ENCODE measurements at places on chromosomes 4 and X.

- no peak for DNase-seq
Measured at GRCh38 chr4:11427121-11427996, 1.3 kb downstream of the HS3ST1 start.

DNA sequence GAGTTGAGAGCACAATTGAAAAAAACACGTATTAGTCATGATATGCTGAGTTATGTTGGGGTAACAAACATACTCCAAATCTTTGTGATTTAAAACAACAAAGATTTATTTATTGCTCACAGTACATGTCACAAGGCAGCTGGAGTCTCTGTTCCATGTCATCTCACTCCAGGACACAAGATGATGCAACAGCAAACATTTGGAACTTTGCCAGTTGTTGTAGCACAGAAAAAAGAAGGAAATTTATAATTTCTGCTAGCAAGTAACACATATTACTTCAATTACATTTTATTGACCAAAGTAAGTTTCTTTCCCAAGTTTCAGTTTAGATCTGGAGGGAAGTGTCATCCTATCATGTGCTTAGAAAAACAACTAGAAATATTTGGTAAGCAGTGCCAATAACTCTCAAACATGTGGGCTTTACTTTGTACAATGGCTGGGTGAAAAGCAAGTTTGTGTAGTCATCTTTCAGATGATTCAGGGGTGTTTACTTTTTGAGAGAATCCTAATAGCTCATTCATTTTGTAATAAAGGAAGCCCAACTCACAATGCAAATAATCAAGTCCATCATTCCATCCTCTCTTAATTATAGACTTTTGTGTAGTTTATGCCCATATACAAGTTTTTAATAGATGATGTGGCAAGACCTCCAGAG is 452.3 kb downstream of the ZIC3 start:
- peak; percentile 0 for DNase-seq

DNA sequence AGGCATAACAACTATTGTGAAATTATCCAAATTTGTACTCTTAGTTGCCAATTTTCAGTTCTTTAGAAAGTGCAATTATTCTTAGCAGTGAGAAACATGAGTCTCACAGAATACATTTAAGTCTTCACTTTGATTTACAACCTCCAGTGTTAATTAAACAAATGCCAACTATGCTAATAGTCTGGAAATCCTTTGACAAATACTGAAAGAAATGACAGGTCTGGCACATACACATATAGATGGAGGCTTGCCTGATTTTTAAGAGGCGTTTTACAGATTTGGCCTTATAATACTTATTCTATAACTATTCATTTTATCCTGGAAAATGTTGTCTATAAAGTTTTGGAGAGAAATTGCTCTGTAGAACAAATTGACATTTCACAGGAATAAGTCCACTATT is 320.1 kb downstream of the TRIML1 start:
- no peak for DNase-seq

DNA sequence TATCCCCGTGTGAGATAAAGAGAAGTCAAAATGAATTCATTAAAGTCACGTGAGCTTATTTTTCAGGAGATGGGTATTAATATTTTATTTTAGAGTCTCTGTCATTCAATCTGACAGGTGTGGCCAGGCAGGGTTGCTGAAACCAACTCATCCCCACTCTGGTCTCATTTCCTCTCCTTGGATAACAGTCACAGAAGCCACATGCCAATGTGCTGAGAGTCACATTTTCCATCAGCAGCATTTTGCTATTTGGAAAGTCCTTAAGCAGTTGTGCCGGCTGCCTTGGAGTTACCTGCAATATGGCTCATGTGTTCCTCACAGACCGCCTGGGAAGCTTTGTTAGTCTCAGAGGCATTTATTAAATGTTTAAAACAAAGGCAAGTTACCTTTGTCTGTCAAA is 302.3 kb downstream of the DCHS2 start:
- no peak for DNase-seq

- no peak for DNase-seq
Measured at GRCh38 chr4:89765528-89765927, 71.4 kb downstream of the SNCA start.

DNA sequence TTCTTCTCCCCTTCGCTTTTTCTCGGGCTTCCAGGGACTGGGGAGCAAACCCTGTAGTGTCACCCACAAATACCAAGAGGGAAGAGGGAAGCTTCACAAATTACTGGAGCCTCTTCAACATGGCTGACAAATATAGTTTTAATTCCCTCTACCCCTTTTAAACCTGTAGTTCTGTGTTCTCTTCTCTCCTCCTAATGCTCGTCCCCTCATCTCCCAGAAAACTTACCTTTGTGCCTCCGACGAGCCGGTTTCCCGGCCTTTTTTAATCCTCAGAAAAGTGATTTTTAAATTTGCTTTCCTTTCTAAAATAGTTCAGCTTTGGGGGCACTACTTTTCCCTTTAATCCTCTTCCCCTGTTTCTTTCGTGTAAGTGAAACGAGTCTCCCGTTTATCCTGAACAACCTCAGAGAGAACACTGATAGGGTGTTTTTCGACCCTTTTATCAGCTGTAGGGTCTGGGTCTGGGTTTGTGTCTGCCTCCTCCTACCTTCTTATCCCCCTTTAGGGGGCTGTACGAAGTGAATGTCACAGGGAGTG is 408 bp downstream of the TET2 start:
- DNase-seq, result no peak

DNA sequence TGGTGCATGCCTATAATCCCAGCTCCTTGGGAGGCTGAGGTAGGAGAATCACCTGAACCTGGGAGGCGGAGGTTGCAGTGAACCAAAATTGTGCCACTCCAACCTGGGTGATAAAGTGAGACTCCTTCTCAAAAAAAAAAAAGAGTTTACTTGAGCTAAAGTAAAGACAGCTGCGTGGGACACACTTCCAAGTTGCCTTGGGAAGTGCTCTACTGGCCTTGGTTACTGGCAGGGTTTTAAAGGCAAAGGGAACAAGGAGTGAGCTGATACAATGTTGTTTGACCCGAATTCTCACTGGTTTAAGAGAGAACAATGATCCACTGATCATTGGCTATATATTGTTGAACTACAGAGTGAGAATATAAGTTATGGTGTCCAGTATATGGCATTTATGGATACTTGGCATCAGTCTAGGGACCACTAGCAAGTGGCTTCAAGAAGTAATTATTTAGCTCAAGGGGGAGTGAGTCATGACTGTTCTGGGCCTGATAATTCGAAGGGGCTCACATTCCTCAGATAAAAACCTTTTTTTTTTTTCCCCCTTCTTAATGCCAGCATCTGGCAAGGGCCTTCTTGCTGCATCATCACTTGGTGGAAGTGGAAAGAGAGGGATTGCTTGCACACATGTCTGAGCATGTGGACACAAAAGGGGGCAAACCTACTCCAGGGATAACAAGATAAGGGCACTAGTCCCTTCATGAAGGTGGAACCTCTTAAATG is 32.3 kb downstream of the GRK4 start:
- DNase-seq, result no peak

- DNase-seq, result no peak
Measured at GRCh38 chr4:169266661-169267060, 4.1 kb downstream of the SH3RF1 start.

- DNase-seq, result no peak
Measured at GRCh38 chr4:166994686-166995085, 239.6 kb downstream of the SPOCK3 start.

DNA sequence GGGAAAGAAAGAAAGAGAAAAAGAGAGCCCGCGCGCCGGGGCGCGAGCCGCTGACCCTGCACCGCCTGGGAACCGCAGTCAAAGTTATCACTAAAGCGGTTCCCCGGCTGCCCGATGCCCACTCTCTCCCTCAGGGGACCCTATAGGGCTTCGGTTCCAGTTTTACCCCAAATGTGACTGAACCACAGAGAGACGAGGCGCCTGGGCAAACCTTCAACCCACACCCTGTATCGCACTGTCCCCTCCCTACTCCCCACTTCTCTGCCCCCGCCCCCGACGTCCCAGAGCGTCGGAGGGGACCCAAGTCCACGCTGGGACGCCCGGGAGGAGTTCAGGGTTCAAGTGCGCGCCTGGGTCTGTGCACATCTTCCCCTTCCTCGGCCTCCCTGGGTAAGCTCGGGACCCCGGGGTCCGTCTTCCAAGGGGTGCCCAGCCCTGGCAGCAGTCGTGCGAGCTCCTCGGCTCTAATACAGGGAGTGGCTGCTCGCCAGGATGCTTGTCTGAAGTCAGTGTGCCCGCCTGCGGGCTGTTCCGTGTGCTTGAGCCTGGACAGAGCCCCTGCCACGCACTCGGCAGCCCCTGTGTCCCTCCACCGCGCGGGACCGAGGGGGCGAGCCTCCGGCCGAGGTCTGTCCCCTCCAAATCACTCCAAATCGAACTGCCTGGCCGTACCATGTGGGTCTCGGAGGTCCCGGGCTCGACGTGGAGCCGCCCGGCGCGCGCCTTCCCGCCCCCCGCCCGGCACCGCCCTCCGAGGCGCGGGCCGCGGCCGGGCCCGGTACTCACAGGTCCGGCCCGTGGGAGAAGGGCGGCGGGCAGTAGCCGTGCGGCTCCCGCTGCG is 960 bp downstream of the TRPC3 start:
- peak; percentile 14 for DNase-seq

GRCh38 chrX:112677167-112677566 is 2.6 kb downstream of the LHFPL1 start:
- no peak for DNase-seq

DNA sequence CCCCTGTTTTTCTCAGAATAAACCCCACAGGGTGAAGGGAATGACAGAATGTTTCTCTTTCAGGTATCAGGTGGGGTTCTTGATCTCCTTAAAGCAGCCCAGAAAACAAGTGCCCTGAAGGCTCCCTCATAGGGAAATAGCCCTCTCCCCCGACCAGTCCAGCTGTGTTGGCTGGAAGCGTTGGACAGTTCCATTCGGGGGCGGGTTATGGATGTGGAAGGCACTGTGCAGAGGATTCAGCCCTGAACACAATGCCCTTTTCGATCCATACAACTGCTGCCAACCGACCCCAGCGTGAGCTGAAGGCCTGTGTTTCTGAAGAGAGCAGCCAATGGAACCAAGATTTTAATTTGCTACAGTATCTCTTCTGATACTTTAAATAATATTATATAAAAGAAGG is 41.5 kb downstream of the SEL1L3 start:
- DNase-seq, result no peak

GRCh38 chr4:74304095-74304625 is 4.1 kb upstream of the EPGN start:
- no peak for DNase-seq

DNA sequence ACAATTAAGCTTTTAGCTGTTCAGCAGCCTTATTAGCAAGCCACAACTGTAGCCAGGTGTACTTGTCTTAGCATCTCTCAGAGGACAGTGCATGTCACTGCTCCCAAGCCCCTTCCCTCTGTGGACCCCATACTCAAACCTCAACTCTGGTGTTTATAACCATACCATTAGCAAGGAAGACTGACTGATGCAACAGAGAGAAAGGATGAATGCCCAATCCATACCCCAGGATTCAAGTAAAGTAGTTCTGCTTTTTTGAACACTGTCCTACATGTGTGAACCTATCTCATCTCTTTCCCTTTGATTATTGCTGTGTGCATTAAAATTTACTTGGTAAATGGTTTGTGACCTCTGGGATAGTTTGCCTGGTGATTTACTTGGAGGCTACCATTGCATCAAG is 22.8 kb upstream of the CYBB start:
- DNase-seq, result no peak

DNA sequence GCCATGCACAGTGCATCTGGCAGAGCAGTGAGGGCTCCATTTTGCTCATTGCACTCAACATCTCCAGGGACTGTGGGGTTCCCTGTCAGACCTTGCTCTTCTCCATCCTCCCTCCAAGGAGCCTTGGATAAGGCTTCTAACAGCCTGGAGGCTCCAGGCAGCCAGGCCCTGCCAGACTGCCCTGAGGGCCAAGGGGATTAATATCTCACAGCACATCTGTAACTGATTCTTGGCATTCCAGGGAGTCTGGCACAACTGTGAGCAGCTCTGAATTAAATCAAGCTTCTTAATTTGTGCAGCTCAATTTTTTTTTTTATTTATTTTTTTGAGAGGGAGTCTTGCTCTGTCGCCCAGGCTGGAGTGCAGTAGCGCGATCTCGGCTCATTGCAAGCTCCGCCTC is 224.5 kb upstream of the PGRMC2 start:
- DNase-seq, result no peak

DNA sequence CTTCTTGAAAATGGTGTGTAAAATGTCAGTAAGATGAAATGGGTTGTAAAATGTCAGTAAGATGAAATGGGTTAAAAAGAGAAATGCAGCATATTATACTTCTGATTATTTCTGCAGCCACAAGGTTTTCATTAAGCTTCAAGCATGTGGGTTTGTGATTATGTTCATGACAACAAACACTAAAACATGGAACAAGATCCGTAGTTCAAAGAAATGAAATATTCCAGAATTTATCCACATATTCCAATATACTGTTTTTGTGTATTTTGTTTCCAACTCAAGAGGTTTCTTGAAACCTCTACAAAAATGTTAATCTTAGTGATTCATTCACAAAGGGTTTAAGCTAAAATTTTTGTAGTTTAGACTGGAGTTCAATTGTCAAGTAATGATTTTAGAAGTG is 84.0 kb downstream of the ADAMTS3 start:
- DNase-seq, result no peak
